ENCODE measurements at places on chromosomes 3 and 15. TPM values are rescaled to one million over a fixed set of nuclear protein-coding genes. Genes with fewer than 3 reads are reported as not detected.

The RBPMS2 gene
- 41.3 TPM for total RNA-seq

The KNG1 gene
- total RNA-seq = 0.43 TPM

The INKA1 gene
- 4.4 TPM for total RNA-seq

The TF gene
- total RNA-seq = 22.7 TPM

The CLK3 gene
- 95.0 TPM for total RNA-seq

The NOX5 gene
- total RNA-seq = 0.26 TPM

The CAND2 gene
- total RNA-seq = 12.1 TPM

The GABRR3 gene
- not detected for total RNA-seq

The DPPA2 gene
- total RNA-seq = not detected

The ST8SIA2 gene
- 0.09 TPM for total RNA-seq

The TNFSF10 gene
- total RNA-seq = 40.3 TPM

The RBMS3 gene
- total RNA-seq = 49.6 TPM

The CYP1A2 gene
- total RNA-seq = 0.14 TPM

The PLCH1 gene
- 8.0 TPM for total RNA-seq

The MAP2K5 gene
- total RNA-seq = 17.8 TPM

The PLIN1 gene
- 0.89 TPM for total RNA-seq

The C3orf22 gene
- not detected for total RNA-seq

The GOLGA6L10 gene
- total RNA-seq = 1.6 TPM

The FGD5 gene
- 62.5 TPM for total RNA-seq

The LEKR1 gene
- 2.2 TPM for total RNA-seq

The SH2D7 gene
- 2.3 TPM for total RNA-seq

The KNL1 gene
- total RNA-seq = 2.3 TPM

The RLBP1 gene
- not detected for total RNA-seq

The HMCES gene
- 44.3 TPM for total RNA-seq

Measured in mucosa of gallbladder (tissue), 1 donor.